SK-MEL-5 (cell line): ENCODE measurements at places on chromosomes 12 and 14. TPM values are rescaled to one million over a fixed set of nuclear protein-coding genes. Genes with fewer than 3 reads are reported as not detected.

GRCh38 chr12:104426926-104427546, 29.7 kb upstream of the CHST11 start:
- no peak for DNase-seq

DNA sequence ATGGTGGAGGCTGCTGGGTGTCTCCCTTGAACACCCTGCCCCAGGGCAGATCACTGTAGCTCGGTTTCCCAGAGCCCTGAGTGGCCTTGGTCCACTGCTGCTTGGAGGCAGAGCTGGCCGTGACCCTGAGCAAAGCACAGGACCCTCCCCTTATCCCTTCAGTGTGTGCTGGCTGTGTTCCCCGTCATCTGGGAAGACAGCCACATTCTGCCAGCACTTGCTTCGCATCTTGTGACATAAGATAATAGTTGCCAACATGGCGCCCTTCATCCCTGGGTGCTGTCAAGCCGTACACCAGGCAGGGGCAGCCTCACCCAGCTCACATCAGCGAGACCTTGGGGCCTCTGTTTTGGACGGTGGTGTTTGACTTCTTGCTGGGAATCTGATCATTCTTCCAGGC, 12.1 kb upstream of the ALDH2 start:
- no peak for DNase-seq

Gene MSRB3
- total RNA-seq = 7.8 and 9.0 TPM in 2 replicates

Gene CD163L1
- not detected in 2 replicates for total RNA-seq
